NCI-H524 (cell line): ENCODE measurements at places on chromosomes 3 and 15.
A peak's percentile ranks its signal among the peaks of the same experiment; 100 is the strongest.

DNA sequence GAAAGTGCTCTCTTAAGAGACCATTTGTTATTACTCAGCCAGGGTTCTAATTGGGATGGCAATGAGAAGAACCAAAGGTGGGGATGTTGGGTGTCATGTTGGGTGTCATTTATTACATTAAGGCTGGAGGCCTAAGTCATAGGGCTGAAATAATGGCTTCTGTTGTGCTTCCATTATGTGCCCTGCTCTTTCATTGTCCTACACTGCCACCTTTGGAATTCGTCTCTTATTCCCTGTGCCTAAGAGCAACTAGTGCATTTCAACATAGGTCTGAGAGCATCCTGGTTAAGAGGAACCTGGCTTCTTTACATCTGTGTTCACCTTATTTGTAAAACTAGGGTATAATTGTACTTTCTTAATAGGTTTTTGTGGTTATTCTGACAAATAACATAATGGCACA is 32.2 kb downstream of the RIOX2 start:
- peak; percentile 51 for DNase-seq

- DNase-seq: no peak
Measured at GRCh38 chr3:40192628-40193027, 116.9 kb upstream of the EIF1B start.

DNA sequence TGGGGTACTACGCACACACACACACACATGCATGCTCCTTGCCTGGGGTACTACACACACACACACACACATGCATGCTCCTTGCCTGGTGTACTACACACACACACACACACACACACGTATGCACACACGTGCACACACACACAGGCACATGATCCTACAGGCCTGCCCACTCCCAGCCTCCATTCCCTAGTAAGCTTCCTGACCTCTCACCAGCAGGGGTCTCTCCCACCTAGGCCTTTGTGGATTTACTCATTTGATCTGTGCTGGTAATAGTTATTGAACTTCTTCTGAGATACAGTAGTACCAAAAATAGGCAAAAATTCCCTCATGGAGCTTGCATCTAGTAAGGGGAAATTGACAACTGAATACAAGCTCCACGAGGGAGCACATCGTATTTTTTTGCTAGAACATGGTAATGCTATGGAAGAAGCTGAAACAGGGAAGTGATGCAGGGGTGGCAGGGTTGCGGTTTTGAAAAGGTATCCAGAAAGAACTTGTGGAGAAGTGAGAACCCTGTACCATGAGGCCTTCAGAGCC is 19.1 kb downstream of the TTC21A start:
- no peak for DNase-seq

GRCh38 chr3:17194116-17194515 is 309.4 kb downstream of the PLCL2 start:
- peak; percentile 60 for DNase-seq

DNA sequence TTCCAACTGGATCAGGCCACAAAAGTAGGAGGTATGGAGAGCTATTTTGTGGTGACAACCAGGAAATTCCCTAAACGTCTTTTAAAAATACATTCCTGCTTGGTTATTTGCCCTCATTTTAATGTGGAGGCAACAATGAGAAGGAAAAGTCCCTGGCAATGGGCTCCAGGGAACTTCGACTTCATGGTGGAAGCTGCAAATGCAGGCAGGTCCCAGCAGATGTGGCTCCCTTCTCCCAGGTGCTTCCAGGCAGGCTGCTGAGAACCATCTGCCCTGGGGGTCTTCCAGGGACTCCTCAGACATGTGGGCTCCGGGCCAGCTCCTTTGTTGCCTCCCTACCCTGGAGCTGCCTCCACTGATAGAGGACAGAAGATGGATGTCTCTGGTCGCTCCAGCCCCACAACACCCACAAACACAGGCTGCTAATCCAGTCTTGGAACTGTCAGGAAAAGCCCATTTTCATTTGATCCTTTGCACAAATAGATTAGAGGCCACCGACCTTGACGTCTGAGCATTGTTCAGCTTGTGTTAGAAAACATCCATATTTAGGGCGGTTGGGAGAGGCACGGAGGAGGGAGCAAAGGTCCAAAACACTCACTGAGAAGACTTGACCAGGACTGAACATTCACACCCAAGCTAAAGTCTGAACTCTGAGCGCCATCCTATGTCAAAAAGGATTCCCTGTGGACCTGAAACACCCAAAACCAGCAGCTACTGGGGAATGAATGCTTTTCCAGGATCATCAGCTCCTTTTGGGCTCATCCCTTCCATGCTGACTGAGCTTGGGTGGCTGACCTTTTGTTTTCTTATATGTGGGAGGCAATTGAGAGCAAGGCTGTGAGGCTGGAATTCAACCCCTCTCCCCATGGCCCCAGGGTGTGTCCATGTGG is 30.2 kb upstream of the SLCO2A1 start:
- no peak for DNase-seq

- DNase-seq: no peak
Measured at GRCh38 chr3:43882976-43883680, 192.4 kb downstream of the ABHD5 start.

DNA sequence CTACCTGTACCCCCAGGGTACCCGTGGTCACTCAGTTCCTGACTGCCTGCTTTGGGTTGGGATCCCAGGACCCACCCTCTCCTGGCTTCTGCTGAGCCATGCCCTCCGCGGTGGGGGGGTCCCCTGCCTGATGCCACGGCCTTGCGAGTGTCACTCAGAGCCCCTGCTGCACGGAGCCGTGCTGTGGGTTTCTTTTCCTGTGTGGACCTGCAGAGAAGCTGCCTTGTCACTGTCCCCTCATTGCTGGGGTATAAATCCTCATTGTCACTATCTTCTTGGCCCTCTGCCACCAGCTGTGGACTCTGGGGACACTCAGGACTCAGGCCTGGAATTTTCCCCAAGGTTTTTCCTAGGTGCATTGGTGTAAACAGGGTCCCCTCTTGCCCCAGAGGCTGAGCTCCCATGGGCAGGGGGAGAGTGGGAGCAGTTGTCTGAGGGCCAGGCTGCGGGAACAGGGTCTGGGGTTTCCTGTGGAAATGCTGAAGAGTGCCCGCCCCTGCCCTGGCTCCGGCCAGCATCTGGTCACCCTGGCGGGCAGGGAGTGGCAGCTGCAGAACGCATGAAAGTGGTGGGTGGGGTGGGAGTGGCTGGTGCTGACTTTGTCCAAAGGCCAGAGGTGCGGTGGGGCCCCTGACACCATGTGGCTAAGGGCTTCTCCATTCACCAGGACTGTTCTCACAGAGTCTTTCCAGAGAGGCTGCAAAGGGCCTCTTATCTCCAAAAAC is 191.7 kb downstream of the GOLGA6L6 start:
- no peak for DNase-seq

DNA sequence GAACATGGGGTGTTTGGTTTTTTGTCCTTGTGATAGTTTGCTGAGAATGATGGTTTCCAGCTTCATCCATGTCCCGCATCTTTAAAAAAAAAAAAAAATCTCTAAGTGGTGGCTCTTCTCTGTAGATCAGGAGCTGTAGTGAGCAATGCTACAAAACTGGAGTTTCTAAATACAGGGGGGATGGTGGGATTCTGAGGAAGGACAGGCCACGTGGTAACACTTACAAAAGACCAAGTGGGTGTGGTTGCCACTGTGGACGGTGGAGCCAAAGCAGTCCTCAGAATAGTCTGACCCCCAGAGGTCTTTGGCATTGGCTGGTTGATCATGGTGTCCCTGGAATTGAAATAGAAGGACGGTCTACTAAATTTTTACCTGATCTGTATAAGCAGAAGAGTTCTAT is 7.7 kb downstream of the CCRL2 start:
- no peak for DNase-seq

- DNase-seq: no peak
Measured at GRCh38 chr3:132803889-132804288, 81.7 kb upstream of the NPHP3 start.

GRCh38 chr15:70165716-70166284 is 68.1 kb upstream of the TLE3 start:
- DNase-seq: no peak

DNA sequence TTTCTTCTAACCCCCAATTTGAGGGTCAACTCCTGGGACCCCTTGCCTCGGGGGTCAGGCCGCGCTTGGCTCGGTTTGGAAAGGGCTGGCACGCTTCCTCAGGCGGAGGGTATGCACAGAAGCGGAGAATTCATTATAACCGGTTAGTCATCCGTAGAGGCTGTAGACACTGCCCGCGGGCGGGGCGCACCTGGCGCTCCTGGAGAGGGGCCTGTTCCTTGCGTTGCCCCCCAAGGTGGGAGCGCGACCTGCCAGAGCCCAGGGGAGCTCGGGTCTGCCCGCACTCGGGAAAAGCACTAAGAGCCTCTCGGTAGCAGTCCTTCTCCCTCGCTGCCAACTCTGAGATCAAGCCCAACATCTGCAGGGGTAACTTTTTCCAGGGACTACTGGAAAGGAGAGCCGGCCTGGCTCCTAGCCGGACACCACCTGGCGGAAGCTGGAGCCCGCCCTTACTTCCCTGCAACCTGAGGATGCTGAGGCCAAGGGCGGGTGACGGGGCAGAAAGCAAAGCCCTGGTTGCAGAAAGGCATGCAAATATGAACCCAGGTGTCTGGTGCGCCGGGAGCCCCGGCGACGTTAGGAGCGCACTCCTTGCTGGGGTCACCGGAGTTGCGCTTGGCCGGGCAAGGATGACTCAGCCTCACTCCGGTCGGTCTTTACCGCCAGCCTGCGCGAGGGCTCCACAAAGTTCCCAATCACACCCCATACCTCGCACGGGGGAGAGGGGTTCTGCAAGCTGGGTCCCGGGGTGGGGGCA is 1.5 kb upstream of the CACNA2D3 start:
- no peak for DNase-seq

GRCh38 chr3:57281715-57282114 is 10.8 kb downstream of the ASB14 start:
- DNase-seq: peak; percentile 55

DNA sequence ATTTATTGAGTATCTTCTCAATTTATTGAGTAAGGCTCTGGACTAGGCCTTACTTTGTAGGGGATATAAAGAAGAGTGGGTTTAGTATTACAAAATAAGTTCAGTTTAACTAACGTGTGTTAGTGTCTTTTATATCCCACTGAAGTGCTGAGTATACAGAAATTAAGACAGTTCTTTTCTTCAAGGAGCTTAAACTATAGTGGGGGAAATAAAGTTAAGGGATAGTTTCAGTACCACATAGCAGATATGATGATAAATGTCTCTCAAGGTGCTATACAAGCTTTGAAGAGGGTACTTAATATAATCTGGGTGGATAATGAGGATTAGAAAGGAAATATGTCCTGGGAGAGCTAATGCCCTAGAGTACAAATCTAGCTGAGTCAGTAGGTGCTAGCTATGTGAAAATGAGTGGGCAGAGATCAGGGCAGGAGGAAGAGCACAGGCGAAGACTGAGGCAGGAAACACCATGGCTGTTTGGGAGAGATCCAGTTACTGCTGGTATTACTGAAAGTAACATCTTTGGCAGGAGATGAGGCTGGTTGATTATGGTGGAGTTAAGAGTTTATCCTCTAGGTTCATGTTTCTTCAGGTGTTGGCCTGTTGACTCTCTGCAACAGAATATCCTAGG is 46.0 kb downstream of the TEX9 start:
- DNase-seq: peak; percentile 71

GRCh38 chr15:43029476-43029875 is 76.4 kb downstream of the UBR1 start:
- DNase-seq: no peak

- no peak for DNase-seq
Measured at GRCh38 chr3:73609655-73610054, 15.1 kb downstream of the PDZRN3 start.

DNA sequence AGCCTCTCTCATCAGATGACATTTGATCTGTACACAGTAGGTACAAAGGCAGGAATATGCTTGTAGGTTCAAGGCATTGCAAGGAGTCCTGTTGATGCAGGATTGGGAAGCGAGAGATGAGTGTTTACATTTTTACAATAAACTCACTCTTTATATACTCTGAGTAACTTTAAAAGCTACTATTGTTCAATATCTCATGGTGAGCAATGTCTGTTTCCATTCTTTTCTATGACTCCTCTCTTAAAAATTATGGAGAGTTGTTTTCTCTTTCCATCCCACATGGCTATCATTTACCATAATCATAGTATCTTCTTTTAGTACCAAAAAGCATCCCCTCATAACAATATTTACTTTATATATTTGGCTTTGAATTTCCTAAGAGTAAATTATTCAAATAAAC is 314.0 kb upstream of the CDIN1 start:
- DNase-seq: no peak

DNA sequence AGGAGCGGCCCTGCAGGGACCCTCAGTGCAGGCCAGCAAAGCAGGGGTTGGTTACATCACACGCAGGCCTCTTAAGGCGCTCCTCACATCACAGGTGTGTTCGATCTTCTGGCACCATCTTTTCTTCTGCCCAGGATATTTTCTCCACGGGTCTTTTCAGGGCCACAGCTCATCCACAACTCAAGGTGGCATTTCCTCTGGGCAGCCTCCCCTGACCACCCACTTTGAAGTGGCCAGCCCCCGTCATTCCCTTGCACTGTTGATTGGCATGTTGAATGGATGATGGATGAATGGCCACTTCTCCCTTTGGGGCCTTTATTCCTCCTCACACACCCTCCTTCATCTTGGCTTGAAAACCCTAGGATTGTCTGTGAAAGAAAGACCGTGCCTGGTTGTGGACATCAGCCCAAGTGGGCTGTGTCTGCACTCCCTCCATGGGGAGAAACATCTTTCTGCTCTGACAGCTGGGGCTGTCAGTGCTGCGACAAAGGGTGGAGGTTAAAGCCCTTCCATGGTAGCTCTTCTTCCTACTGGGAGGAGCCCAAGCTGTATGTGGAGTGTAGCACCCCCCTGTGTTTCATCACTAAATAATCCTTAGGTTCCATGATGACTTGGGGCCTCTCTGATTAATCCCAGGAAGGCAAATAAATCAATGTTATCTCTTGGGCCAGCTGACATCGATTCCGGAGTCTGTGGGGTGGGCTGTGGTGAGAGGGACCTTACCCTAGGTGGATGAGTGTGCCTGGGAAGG is 102.5 kb downstream of the EPHB1 start:
- DNase-seq: no peak

DNA sequence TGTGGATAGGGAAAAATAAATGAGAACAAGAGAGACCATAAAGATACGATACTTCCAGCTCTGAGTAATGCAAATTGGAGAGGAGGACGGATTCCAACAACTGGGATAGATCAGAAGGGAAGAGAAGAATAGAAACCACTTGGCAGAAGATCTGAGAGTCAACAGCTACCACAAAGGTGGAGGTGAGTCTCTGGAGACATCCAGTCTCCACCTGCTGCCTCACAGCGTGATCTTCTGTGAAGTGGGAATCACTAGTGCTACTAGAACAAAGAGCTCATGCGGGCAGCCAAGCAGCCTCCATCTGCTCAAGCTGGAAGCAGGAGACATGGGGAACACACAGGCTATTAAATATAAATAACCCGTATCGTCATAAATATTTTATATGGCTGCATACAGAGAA is 558.5 kb upstream of the CFAP20DC start:
- peak; percentile 62 for DNase-seq
